Fibroblast of skin of right biceps (primary cell): ENCODE measurements at places on chromosomes 11 and 22.

GRCh38 chr22:31578171-31578570 is 81.8 kb downstream of the SFI1 start:
- DNase-seq = no peak

DNA sequence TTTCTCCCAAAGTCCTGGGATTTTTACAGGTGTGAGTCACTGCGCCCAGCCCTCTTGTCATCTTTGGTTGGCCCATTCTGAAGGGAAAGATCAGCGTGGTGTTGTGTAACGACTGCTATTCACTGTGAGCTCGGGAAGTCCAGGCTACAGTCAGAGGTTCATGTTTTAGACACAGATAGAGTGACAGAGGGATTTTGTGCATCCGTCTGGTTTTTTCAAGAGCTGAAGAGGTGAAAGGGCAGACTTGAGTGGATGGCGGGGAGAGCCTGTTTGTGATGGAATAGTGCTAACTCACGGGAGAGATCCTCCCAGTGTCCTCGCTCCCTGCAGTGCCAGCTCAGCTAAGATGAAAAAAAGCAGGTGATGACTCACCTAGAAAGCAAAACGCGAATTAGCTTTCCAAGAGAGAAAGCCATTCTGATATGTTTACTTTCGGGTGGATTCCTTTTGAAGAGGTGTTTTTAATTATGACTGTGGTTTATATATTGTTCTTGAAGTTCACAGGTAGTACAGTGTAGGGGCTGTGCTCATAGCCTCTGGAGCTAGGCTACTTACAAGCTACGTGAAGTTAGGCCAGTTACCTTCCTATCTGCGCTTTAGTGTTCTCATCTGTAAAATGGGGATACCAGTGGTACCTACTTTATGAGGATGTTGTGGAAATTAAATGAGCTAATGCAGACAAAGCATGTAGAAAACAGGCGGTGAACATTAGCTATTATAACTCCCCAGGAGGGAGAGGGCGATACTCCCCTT is 67.2 kb downstream of the C11orf91 start:
- DNase-seq = peak; percentile 81

DNA sequence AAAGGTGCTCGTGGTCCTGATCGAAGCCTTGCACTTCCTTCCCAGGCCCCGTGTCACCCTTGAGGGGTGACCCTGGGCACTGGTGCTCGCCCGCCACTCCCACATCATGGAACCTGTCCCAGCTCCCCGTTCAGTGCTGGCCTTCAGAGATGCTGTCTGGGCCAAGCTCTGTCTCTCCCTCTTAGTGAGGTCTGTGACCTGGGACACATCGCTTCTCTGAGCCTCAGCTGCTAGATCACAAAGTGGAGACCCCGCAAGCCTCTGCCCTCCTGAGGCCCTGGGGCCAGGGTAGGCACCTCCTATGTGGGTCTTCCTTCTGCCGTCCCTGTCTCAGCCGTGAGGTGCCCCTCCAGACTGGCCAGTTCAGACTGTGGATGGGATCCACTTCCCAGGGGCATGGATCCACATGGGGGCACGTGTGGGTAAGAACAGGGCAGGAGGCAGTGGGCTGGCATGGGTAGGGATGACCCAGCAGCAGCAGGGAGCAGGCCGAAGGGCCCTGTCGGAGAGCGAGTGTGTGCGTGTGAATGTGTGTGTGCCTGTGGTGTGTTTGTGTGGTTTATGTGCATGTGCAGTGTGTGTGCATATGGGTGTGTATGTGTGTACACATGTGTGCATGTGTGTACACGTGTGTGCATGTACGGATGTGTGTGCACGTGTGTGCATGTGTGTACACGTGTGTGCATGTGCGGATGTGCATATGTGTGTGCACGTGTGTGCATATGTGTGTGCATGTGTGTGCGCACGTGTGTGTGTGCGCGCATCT is 1073.7 kb downstream of the BRD1 start:
- DNase-seq = no peak

DNA sequence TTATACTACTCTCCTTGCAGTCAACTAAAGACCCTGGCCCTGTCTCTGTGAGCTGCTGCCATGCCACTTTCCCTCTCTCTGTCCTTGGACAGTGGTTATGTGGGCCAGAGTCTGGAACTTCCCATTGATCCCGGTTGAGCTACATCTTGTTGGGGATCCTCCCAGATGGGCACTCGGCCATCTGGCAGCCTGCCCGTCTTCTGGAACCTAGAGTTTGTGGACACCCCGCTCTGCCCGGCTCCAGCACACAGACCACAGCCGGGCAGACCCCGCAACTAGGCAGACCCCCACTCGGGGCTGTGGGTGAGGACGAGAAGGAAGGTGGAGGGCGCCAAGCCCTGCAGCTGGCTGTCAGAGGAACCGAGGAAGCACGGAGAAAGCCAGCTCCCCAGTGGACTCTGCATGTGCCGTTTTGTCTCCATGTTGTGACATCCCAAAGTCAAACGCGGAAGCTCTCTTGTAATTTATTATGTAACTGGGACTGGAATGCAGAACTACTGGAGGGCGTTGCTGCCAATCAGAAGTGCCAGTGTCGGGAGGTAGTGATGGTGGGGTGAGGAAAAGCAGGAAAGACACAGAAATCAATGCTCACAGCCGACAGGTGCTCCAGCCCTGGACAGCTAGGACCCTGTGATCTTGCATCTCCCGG is 207.7 kb downstream of the CEP164 start:
- no peak for DNase-seq

- peak; percentile 26 for DNase-seq
Observed at GRCh38 chr11:121250843-121251242, 41.7 kb upstream of the SC5D start.

DNA sequence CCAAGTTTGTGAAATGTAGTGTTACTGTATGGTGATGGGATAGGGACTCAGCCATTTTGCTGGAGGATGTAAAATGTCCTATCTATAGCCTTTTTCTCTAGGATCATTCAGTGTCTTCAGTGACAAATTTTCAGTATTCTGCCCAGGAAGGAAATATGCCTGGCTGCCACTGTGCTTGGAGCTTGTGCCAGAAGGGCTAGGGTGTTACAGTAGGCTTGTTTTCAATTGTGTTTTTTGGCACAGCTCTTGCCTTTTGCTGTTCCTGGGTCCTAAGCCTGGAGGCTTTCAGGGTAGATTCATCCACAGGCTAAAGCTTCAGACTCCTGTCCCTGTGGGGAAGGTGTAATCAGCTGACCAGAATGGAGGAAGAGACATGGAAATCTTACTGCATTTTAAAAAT is 22.0 kb upstream of the PHOX2A start:
- no peak for DNase-seq

DNA sequence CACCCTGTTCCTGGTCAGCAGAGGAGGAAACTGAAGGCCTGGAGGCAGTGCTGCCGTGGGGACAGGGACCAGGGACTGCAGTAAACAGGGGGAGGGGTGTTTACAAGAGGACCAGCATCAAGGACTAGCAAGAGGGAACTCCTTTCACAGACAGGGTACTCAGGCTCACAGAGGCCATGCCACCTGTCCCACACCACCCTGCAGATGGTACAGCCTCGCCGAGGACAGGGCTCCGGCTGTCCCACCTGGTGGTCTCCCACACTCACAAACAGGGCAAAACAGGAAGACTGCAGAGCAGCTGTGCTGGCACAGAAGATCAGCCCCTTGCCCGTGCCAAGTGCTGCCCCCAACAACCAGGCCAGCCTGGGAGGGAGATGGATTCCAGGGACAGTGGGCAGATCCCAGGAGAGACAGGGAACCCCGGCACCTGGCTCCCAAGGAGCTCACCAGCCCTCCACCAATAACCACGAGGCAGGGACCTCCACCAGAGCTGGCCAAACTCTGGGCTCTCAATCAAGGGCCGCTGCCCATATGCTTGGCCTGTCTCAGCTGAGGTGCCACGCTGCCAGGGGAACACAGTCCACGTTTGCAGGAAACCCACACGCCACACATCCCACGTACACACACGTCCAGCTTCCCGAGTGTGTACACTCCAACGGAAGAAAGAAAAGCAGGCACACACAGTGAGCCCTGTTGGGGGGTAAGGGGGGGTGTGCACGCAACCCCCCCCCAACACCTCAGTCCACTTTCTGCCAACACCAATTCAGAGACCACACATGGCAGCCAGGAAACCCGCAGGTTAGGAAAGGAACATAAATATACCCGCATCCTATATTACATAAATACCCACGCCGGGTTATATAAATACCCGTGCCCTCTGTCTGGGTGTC is 2.1 kb downstream of the CSNK1E start:
- no peak for DNase-seq

DNA sequence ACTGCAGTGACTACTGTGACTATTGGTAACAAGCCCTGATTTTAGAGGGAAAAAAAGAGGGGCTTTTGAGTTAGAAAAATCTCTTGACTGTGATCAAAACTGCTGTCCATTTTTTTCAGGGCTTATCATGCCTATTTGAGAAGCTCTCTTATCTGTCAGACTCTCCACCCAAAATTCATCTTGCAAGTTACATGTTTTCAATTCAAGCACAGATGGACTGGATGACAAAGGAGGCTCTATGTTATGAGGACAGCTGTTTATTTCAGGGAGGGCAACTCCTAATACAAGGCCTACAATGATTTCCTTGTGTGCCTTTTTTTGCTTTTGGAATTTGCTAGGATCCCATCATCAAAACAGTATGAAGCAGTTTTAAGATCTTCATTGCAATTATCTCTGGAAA is 35.2 kb upstream of the USP47 start:
- DNase-seq = no peak

DNA sequence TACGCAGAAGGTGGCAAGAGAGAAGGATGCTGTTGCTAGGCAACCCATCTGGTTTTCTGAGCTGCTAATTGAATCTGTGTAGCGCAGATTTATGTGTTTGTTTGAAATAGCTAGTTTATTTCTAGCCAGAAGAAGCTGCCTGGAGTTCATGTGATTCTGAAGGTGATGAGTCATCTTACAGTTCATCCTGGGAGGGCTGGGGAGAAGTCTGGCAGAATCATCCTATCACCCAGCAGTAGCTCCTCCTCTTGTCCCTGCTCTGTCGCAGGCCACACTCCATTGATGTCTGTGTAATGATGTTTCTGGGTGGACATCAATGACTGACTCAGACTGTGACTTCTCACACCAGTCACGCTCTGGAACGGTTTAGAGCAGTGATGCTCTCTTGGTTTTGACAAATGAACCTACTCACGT is 4.8 kb upstream of the FBXO7 start:
- peak; percentile 81 for DNase-seq

DNA sequence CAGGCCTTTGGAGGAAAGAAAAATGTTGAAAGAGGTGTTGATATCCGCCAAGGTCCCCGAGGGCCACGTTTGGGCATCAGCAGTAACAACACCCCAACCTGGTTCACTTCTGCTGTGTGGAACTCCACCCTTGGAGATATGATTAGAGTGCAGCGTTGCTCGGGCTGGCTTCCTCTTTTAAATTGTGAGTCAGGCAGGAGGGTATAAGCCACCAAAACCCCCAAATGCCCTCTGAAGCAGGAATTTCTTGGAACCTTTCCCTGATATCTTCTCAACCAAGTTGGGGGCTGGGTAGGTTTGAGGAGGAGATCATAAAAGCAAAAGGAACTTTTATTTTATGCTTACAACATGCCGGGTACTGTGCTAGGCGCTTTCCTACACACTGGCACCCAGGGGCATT is 6.4 kb upstream of the C11orf96 start:
- DNase-seq = no peak

DNA sequence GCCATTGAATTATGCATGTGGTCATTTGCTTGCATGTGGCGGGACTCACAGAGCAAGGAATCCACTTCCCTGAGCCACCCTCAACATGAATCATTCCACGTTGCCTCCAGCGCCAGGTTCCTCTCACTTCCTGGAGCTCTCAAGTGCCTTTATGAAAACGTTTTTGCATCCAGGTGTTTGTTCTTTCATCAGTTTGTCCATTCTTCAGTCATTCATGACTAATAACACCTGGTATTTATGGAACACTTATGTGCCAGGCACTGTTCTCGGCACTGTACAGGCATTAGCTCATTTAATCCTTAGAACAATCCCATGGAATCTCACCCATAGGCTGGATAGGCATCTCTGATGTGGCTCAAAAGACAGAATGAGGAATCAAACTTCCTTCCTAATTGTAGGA is 256.1 kb upstream of the SYN3 start:
- no peak for DNase-seq

- peak; percentile 1 for DNase-seq
Observed at GRCh38 chr11:90135016-90135415, 553 bp downstream of the NAALAD2 start.

DNA sequence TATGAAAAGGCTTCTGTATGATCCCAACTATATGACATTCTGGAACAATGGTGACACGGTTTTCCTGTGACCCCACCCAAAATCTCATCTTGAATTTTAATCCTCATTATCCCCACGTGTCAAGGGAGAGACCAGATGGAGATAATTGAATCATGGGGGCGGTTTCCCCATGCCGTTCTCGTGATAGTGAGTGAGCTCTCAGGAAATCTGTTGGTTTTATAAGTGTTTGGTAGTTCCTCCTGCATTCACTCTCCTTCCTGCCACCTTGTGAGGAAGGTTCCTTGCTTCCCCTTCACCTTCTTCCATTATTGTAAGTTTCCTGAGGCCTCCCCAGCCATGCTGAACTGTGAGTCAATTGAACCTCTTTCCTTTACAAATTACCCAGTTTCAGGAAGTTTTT is 53.1 kb upstream of the TSPAN18 start:
- DNase-seq = no peak

- DNase-seq = no peak
Observed at GRCh38 chr22:30357236-30357570, 396 bp downstream of the CCDC157 start.

- no peak for DNase-seq
Observed at GRCh38 chr11:1428762-1429316, 39.1 kb downstream of the BRSK2 start.

DNA sequence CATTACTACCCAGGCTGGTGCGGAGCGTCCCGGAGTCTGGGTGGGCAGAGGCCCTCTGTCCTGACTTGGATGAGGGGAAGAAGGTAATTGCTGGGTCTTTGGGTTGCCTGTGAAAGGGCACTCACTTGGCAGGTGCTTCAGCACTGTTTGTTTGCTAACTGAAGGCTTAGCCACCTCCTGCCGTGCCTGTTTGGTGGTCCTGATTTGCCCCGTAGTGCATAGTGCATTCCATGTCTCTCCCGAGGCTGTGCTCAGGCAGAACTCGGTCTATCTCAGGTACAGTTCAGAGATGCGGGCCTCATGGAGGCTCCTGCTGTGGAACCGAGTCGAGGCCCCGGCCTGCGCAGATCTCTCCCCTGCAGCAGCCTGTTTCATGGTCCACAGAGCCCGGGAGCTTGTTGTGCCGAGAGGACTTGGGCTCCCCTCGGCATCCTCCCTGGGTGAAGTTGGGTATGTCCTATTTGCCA is 146.2 kb downstream of the TBC1D22A start:
- no peak for DNase-seq

DNA sequence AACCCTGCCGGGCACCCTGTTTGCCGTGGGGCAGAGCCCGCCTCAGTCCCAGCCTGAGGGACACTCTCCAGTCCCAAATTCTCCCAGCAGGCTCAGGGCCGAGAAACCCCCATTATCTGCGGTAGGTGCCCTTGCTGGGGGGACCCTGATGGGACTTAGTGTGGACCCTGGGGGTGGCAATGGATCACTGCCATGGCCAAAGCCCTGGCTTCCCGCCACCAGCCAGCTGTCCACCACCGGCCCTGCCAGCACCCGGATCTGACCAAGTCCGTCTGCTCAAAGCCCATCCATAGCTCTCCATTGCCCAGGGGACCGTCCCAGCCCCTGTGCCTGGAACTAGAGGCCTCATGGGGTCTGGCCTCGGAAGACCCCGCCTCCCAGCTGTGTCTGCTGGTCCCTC is 24.4 kb downstream of the WNT7B start:
- DNase-seq = no peak

- no peak for DNase-seq
Observed at GRCh38 chr11:80379620-80380278, 938.9 kb upstream of the TENM4 start.
